ENCODE measurements at places on chromosomes 3 and 15. TPM values are rescaled to one million over a fixed set of nuclear protein-coding genes. Genes with fewer than 3 reads are reported as not detected.

MITF gene
- 52.7 TPM for total RNA-seq

TAGLN3 gene
- 0.28 TPM for total RNA-seq

SLC24A5 gene
- not detected for total RNA-seq

GRCh38 chr3:30107531-30107930, 498.9 kb upstream of the TGFBR2 start:
- no peak for DNase-seq

DNA sequence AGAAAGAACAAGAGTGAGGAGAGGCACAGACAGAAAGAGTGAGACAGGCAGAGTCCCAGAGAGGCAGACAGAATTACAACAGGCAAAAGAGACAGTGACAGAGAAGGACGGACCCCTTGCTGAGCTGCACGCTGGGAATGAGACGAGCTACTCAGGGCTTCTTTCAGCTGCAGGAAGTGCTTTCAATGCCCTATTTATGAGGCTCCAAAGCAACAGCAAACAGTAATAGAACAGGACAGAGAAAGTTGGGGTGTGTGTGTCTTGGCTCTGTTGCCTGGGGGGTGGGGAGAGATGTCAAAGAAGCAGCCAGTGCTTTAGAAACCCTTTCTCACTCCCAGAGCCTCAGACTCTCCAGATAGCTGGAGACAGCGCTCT, 502 bp upstream of the TIMP4 start:
- no peak for DNase-seq

All from right cardiac atrium (tissue), 5 donors.